HFF-Myc (cell line): ENCODE measurements at places on chromosomes 2 and 18.

DNA sequence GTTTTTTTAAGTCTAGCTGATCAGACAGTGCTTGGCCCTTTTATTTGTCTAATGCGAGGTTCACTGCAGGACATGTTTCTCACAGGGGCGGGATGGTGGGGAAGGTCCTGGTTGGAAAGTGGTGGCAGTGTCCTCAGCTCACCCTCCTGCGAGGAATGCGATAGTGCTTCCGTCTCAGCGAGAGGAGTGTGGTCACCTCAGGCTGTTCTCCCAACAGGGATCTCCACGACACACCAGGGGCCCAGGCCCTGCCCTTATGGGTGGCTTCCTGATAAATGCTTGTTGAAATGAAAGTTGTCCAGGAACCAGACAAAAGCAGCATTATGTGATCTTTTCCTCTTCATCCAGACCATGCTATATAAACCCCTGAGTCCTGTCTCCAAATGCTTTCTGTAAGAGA lies 70.1 kb downstream of the BOLA3 start:
- DNase-seq: no peak

DNA sequence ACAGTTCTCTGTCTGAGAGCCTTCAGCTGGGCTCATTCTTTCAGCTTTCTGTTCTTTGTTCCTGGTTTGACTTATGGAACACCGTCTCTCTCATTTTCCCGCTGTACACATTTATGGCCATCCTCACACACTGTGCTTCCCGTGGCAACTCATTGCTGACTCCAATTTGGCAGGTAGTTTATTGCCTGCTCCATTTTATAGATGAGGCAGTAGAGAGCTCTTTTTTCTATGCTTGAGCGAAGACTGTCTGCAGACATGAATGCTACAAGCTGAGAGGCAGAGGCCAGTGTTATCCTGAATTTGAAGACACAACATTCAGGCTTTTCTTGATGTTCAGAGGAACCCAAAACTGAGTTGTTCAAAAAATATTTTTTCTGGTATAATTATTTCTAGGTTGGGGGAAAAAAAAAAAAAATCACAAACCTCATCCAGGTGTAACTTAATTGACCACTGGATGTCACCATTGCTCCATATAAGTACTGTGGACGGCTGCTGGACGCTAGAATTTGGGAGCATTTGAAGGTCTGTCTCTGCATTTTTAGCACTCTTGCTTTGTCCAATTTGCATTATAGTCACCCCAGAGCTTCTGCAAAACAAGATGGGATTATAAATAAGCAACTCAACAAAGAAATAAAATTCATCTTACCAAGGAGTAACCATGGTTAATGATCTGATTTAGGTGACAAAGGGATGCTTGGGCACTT lies 83.5 kb downstream of the HRH4 start:
- no peak for DNase-seq

GRCh38 chr2:8285081-8285480 lies 396.8 kb upstream of the ID2 start:
- DNase-seq: no peak

- no peak for DNase-seq
Observed at GRCh38 chr2:238505892-238506280, 79.2 kb downstream of the ASB1 start.

DNA sequence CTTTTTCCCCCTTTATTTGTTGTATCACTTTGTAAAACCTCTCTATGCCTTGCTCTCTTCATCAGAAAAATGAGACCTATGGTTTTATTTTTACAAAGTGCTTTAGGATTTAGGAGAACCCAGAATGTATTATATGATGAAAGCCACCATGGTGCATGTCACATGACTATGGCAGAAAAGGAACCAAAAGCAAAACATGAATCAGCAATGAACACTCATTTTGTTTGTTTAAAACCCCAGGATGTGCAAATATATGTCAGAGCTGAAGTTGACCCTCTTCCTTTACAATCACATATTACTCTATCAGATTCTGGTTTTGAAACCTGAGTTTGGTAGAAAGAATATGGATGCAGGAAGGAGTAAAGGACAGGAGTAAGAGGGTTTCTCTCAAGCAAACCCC lies 70.0 kb downstream of the FIGN start:
- DNase-seq: no peak

- DNase-seq: no peak
Observed at GRCh38 chr2:66526180-66526579, 91.3 kb downstream of the MEIS1 start.

- no peak for DNase-seq
Observed at GRCh38 chr18:49814147-49814499, 790 bp upstream of the ACAA2 start.

DNA sequence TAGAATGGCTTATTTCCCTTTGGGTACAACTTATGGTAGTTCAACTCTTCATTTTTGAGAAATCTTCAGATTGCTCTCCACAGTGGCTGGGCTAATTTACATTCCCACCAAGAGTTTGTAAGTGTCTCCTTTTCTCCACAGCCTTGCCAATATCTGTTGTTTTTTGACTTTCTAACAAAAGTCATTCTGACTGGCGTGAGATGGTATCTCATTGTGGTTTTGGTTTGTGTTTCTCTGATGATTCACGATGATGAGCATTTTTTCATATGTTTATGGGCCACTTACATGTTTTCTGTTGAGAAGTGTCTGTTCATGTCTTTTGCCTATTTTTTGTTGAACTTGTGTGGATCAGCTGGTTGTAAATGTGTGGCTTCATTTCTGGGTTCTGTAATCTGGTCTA lies 871.0 kb downstream of the EPHA4 start:
- no peak for DNase-seq

DNA sequence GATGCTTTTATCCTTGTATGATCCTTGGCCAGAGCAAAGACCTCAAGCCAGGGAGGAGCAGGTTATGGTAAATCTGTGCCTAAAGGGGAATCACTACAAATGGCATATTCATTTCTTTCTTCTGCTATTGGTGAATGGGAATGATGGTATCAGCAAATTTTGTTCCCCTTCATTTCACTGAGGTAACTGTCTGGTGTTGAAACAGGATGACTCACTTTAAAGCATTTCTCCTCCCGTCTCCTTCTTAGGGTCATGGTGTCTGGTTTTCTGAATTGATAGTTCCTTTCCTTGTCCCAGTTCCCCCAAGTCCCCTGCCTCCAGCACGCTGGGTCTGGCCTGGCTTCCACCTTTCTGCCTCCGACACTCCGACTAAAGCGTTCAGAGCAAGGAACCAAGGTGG lies 109.2 kb downstream of the MREG start:
- DNase-seq: no peak

DNA sequence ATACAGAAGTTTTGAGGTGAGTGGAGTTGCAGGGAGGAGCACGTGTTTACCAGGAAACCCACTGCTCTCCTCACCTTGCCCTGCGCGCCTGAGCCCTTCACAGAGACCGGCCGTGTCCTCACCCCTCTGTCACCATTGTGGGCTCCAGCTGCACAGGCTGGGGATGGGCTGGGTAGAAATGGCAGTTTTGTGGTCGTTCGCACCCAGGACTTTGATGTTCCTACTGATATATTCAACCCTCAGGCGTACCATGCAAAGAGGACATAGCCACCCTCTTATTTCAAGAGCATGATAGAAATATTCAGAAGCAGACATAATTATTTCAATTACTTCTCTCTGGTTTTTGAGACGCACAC lies 78.2 kb downstream of the GBX2 start:
- no peak for DNase-seq

DNA sequence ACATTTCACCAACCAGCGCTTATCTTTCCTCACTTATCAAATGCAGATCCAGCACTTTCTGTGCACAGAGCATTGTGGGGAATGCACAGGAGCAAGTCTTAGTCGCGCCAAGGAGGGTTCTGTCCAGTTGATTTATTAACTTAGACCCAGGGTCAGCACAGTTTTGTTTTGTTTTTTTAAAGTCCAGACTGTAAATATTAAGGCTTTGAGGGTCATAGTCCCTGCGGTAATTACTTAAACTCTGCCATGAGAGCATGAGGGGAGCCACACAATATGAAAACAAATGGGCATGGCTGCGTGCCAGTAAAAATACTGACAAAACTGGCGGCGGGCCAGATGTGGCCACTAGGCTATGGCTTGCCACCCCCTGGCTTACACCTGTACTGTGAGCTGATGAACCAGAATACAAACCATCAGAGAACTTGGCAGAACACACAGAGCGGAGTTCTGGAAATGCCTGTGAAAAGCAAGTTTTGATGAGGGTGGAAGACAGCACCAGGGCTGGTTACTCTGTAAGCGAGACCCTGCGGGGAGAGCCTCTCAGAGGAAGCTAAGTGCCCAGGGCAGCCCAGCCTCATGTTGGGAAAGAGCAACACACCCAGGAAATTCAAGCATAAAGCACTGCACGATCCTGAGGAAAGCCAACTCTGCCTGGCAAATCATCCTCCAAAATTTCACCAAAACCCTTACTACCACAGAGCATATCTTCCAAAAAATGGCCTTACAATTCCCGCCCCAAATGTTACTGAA lies 43.6 kb downstream of the L3MBTL4 start:
- DNase-seq: no peak

DNA sequence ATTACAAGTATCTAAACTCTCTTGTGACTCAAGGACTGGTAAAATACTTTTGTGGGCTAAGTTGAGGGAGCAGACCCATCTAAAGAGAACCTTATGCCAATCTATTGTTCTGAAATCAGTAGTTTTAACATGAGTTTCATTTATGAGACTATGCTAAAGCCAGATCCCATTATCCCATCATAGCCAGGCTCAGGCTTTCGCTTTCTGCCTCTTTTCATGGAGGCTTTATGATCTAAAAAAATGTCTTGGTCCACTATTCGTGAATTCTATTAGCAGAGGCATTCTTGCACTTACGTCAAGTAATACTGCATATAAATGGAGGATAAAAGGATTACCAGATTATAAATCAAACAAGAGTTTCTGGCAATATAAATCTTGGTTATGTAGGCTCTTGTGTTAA lies 1636.9 kb upstream of the ACVR2A start:
- DNase-seq: no peak

DNA sequence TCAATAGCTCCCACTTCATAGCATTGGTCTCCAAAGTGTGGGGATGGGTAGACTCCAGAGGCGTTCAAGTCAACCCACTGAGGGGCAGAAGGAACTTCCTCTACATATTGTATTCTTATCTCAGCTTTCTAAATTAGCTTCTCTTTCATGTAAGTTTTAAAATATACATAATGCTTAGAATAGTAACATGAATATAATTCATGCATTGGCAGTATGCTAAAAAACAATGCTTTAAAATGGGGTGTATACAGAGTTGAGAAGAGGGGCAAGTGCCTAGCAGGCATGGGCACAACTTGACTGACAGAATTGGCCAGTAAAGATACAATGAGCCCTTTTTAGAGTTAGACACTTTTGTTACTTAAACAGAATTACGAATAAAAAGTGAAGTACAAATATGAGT lies 212.2 kb downstream of the ZRANB3 start:
- DNase-seq: no peak
